Stimulated activated CD4-positive, alpha-beta T cell treated with anti-CD3 and anti-CD28 coated beads, Interleukin-1b, Interleukin-23, amount 100 ng/mL, for 4 hours (primary cell): ENCODE measurements at places on chromosomes 4 and X.
A peak's percentile ranks its signal among the peaks of the same experiment; 100 is the strongest.

DNA sequence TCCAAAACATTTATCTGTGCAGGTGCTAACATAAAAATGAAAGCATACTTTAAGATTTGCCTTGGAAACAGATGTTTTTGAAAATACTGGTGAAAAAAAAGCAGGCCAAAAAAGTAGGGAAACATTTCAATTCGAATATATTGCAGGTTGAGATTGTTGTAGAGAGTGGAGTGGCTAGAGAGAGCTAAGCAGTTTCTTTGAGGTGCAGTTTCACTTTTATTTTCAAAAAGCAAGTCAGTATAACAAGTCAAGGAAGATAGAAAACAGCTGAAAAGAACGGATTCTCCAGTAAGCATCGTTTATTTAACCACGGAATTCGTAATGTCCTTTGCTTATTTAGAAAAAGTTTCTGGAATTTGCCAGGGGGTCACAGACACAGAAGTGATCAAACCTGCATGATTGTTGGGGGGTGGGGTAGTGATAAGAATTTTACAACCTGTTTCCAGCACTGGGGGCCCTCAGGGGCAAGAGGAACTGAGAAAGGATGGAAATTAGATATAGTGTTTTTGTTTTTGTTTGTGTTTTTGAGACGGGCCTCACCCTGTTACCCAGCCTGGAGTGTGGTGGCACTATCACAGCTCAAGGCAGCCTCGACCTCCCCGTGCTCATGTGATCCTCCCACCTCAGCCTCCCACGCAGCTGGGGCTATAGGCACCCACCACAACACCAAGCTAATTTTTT, 175.0 kb downstream of the TENM3 start:
- DNase-seq = no peak

DNA sequence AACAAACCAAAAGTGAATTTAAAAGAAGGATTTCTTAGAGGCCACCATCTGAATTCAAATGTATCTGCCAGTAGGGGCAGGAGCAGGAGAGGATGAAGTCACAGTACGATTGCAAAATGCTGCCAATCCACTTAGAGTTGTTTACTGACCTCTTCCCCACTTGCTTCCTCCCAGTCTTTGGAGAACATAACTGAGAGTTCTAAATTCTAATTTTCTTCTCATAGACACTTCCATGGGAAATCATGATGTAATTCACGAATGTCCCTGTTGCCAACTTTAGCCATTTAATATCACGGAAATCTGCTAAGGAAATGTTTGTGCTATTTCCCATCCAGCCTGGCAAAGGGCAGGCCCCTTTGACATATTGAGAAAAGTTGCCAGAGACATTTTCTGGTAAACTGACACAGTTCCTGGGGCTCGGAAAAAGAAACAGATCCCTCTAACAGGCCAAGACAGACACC, 33.6 kb upstream of the NOCT start:
- DNase-seq = no peak

DNA sequence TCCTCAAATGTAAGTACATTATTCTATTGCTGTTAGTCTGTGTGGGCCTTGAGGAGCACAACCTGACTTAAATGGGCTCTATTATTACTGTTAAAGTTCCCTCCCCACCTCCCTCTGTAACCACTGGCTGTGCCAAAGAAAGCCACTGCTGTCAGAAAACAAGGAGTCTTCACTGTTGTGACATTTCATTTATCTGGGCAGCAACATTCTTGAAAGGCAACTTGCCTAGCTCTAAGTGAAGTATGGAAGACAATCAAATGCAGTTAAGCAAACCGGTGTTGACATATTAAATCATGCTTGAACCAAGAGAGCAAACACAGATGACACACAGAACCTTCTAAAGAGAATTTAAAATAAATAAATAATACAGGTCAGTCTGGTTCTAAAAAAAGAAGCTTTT, 81.0 kb downstream of the EPHA5 start:
- no peak for DNase-seq

GRCh38 chr4:6724421-6725111, 8.6 kb downstream of the BLOC1S4 start:
- no peak for DNase-seq

DNA sequence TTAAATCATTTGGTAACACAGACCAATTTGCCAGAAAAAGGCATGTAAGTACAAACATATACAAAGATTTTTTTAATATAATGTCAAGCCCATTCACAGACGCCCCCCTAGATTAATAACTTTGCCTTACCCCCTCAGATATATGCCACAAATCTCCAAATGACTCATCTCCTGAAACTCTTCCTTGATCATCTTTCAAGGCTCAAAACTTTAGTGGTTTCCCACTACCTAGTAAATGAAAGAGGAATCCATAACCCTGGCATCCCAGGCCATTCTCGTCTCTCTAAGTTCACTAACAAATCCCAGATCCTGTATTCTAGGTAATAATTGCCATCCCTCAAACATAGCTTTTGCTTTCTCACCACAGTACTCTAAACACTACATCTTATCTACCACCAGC, 61.9 kb downstream of the PRSS12 start:
- DNase-seq = no peak

- no peak for DNase-seq
These were observed 86.1 kb downstream of the SOWAHB start for GRCh38 chr4:76811604-76812412.

GRCh38 chr4:151099976-151100417, 569 bp downstream of the RPS3A start:
- no peak for DNase-seq

GRCh38 chr4:7677799-7678301, 243.1 kb upstream of the PSAPL1 start:
- no peak for DNase-seq

DNA sequence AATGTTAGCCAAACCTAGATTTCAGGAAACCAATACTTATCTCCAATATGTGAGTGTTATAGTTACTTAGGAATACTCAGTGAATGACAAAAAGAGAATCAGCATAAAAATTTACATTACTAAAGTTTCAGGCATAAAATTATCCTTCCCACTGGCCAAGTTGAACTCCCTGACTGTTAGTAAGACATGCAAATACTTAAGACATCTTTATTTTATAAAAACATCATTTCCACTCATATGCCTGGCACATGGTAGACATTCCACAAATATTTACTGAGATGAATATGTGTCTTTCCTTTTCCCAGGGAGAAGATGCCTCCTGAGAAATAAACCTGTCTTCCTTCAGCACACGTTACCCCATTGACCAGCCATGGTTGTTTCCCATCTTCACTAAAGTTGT, 7.3 kb downstream of the VEGFD start:
- DNase-seq = no peak

- no peak for DNase-seq
These were observed 119.0 kb upstream of the MYOZ2 start for GRCh38 chr4:119016636-119017035.

GRCh38 chr4:73452953-73453700, 17.1 kb downstream of the AFP start:
- DNase-seq = no peak

DNA sequence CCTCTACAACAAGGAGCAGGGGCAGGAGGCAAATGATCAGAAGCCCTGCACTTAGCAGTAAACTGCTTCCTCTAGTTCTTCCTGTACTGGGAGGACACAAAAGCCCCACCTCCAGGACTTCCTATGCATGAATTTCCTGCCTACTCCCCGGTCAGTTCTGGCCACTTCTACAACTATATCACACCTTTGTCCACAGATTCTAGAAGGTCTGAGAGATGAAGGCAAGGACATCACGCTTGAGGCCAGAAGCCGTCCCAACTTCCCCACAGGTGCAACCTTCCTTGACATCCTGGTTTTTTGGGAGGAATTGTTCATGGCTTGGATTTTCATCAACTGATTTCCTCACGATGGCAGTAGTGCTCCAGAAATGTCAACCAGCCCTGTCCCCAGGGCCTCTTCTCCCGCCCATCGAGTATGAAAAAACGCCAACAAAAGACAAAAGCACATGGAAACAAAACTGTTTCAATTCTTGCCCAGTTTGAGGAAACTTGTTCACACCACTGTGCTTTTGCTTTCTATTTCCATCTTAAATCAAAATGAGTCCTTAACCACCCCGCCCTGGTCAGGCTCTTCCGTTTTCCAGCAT, 206.5 kb upstream of the STK26 start:
- DNase-seq = peak; percentile 14

- DNase-seq = no peak
These were observed 1.8 kb downstream of the TLR1 start for GRCh38 chr4:38802561-38803355.

DNA sequence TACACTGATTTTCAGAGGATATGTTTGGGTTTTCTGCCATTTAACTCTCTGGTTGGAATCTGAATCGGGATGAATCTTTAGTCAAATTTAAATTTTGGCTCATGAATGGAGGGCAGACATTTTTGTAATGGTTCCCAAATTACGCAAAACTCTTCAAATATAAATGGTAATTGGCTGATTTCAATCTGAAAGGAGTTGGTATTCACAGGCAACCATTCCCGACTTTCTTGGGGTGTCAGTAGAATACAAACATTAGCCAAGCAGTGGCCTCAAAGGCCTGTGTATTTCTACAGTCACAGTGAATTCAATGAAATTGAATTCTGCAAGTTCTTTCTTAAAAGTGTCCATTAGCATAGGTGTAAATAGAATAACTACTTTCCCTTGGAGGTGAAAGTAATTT, 668.8 kb upstream of the PRKX start:
- DNase-seq = no peak

DNA sequence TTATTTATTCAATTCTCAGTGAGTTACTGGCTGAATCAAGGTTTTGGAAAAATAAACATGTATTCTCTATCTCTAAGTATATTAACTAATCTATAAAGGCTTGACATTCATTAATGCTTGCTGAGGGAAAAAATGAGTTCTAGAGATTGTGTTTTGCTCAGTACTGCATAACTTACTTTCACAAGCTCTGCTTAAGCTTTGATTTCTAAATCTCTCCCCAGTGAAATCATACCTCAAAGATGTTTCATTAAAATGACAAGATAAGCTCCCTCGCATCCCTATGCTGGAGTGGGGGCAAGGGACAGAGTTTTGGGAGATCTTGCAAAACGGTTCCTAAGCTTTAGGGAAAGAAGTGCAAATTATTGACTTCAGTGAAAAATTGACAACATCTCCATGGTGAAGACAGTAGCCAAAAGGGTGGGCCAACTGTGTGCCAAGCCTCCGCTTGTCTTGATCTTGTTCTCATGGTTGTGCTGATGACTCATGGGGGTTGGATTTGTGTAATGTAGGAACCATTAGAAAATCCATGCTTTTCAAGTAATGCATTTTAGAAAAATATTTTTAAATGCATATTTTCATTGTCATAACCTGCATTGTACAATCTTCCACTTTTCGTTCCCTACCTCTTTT, 521.4 kb downstream of the RPA4 start:
- no peak for DNase-seq

DNA sequence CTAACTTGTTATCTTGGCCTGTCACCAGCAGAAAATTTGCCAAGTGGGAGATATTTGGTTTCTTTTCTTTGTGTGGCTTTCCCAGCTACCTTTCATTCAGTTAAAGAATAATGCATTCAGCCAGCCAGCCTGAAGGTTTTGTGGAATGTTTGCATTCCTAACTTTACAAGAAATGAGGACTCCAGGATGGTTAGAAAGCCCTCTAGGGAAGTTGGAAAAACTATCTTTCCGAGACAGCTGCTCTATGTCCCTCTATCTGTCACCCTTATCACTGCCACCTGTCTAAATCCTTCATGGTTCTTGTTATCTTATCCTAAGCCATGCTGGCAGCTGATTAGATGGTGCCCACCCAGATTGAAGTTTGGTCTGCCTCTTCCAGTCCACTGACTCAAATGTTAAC, 384.2 kb downstream of the SH3BGRL start:
- DNase-seq = no peak

DNA sequence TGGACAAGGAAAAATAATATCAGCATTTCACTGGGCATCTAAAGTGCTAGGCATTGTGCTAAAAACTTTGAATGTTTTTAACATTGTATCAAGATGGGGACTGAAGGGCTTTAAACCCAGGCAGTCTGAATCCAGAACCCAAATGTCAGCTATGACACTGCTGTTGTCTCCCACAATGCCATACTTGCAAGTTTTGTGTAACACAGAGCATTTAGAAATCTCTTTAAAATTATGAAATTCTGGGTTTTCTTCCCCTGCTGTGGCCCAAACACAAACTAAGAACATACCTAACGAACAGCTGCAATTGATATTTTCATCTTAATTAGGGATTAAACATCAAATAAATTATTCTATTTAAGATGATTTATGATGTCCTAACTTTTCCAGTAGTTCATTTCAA, 66.8 kb upstream of the LSM6 start:
- no peak for DNase-seq

DNA sequence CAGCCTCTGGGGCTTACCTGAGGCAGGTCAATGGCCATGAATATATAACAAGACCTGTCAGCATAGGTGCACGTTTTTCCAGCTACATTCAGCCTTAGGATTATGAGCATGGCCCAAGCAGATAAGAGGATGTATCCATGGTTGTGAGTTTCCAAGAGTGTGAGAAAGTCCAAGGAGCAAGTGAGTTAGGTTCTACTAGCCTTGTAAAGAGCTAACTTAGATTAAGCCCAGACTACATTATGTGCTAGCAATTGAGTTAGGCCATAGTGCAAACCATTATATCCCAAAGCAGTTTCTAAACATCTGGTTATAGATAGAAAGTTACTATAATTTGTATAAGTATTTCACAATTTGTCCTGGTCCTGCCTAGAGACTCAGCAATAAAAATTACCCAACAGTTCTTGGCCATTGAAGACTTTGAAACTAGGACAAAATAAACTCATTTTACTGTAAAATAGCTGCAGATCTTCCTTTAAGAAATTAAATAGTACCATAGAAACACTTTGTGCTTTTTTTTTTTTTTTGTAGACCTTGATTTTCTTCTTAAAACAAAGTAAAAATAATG, 312.0 kb downstream of the CAMK2D start:
- no peak for DNase-seq

DNA sequence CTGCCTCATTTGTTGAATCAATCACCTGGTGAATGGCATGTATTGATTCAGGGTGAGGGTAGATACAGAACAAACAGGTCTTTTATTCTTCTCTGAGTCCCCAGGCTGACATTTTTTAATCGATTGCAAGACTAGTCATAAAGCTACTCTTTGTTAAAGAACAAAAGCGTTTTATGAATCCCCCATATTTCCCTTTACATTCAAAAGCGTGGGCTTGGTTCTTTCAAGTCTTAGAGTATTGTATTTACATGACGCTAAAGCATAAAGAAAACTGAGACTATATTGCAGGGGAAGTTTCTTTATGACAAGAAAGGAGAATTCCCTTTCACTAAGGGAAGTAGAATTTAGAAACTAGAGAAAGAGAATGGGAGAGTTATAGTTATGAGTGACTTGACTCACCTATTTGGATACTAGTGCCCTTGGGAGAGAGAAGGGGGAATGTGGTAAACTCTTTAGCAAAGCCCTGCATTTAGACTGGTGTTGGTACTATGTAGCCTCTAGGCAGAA, 69.3 kb upstream of the PDE5A start:
- no peak for DNase-seq

- no peak for DNase-seq
These were observed 5.7 kb upstream of the CPZ start for GRCh38 chr4:8586671-8587468.

DNA sequence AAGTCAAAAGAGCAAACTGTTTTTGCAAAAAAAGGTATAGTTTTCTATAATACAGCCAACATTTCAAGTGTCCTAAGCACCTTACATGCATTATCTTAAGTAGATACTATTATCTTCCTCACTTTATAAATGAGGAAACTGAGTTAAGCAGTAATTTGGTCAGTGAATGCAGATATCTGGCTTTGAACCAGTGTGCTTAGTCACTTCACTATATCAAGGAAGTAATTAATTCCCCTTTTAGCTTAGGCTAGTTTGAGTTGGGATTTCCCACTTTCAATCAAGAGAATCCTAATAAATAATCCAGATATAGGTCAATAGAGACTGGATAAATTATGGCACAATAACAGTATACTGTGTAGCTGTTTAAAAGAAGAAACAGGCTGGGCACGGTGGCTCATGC, 14.8 kb downstream of the SPINK2 start:
- DNase-seq = no peak

GRCh38 chr4:61522312-61522711, 322.2 kb downstream of the ADGRL3 start:
- DNase-seq = no peak
